Neural progenitor cell (in vitro differentiated cells): ENCODE measurements at places on chromosomes 2 and 18. TPM values are rescaled to one million over a fixed set of nuclear protein-coding genes. Genes with fewer than 3 reads are reported as not detected.

Gene HJURP
- total RNA-seq, result 101 and 109 TPM in 2 replicates

Gene POTEC
- total RNA-seq, result 0.06 TPM in 1 of 2 replicates, not detected in the other

Gene SULT1C4
- 9.0 and 11.3 TPM in 2 replicates for total RNA-seq

Gene EPAS1
- 0.15 and 1.1 TPM in 2 replicates for total RNA-seq

Gene NAB1
- total RNA-seq, result 47.6 and 71.5 TPM in 2 replicates

Gene DCDC2C
- not detected in 2 replicates for total RNA-seq

Gene TRIM43
- total RNA-seq, result not detected in 2 replicates

Gene TDRD15
- total RNA-seq, result not detected in 2 replicates

Gene ST8SIA5
- total RNA-seq, result 0.03 and 0.04 TPM in 2 replicates
